ENCODE measurements at places on chromosomes 2 and 18.

GRCh38 chr2:235533616-235534385, 40.0 kb downstream of the AGAP1 start:
- DNase-seq = no peak

- no peak for DNase-seq
Measured at GRCh38 chr2:24153478-24153877, 21.4 kb upstream of the FAM228A start.

DNA sequence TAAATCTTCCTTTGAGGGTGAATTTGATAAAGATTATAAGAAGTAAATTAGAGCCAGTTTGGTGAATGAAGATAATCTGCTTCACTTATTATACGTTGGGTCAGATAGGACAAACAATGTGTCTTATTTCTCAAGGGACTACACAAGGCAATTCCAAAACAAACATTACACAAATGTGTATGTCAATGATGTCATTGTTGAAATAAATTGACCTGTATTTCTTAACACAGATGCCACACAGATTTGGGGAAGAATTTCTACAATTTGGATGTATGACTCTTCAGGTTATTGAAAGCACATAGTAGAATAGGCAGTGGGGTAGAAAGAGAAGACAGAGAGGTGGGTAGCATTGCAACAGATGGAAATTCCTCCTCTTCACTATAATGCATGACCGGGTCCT, 6.9 kb upstream of the CRIM1 start:
- DNase-seq = no peak

DNA sequence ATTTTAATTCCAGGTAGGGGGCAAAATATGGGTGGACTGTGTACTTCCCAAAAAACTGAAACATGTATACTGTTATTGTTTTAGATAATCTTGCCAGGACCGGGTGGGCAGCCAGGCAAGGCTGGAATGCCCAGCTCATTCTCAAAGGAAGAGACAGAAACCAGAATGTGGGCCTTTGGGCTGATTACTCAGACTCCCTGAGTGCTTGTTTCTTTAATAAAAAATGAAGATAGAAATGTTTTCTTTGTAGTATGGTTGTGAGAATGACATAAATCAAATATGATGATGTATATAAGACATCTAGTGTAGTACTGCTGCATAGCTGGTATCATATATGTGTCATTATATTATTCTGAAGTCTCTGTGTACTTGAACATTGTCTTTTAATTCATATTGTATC, 231.6 kb upstream of the NT5C1B start:
- no peak for DNase-seq

GRCh38 chr2:55948176-55948923, 24.8 kb upstream of the EFEMP1 start:
- DNase-seq = no peak

DNA sequence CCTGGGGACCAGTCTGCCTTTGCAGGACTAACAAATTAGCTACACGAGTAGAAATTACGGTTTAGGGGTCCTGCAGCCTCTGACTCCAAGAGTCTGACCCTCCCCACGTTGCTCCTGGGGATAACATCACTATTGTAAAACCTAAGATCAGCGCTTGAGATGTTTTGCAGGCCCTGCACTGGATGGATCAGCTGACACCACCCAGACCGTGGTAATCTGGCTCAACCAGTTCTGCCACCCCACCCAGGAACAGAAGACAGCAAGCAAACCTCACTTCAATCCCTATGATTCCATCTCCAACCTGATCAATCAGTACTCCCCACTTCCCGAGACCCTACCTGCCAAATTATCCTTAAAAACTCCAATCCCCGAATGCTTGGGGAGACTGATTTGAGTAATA, 31.7 kb downstream of the NGEF start:
- DNase-seq = no peak

GRCh38 chr2:150520887-150521664, 33.6 kb upstream of the RND3 start:
- peak; percentile 68 for DNase-seq

GRCh38 chr2:132009874-132010521, 151.8 kb downstream of the ANKRD30BL start:
- DNase-seq = no peak

DNA sequence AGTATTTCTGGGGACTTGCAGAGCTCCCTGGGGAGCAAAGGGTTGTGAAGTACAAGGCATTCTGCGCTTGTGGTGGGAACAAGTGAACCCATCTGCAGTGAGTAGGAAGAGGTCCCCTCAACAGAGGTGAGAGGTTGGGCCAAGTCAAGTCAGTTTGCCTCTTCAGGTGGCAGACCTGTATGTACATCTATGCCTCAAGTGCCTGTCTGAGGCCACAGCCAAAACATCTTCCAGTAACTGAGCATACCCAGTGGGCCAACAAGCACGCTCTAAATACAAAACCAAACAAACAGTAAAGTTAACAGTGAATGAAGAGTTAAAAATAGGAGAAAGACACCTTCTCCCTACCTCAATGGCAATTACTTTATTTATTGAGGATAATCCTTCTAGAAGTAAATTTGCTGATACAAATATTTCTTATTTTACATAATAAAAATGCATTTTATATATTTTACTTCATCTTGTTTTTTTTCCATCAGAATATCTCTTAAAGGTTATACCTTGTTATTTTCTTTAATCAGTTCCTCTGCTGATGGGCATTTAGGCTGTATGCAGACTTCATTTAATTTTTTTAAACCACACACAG, 2.5 kb downstream of the GYPC start:
- DNase-seq = no peak

- DNase-seq = peak; percentile 49
Measured at GRCh38 chr2:102967451-102967850, 205.6 kb downstream of the TMEM182 start.

DNA sequence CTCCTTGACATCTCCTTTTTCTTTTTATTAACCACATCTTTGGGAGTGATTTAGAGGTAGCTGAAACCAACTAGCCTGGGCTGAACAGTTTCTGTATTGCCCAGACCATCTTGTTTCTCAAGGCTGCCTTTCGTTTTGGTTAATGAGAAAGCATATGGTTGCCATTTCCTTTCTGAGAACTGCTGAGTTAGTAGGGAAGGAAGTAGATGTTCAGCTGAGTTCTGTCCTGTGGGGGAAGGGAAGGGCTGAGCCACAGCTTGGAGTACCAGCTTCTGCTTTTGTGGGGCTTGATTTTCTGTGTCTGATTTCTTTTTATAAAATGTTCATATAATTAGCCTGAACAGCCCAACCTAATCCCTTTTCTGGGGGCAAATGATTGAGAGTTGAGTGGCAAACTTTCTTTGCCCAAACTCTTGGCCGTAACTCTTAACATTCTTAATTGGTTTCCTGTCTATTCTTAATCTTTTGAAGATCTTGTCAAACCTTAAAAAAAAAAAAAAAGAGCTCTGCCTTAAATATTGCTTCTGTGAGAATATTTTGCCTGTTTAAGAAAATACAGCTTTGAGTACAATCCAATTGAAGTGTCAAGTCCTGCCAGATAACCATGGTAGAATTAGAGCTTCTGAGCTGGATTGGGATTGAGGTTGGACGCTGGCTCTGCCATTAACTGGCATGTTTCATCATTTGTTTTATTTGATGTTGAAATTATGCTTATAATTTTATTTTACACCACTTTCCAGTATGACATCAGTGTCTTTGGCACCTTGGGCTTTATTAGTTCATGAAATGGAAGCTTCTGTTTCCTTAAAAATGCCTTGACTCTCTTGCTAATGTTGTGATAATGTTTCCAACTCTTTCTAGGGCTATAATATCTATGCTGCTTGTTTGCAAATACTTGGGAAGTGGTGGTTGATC, 1.9 kb upstream of the NABP1 start:
- no peak for DNase-seq

- DNase-seq = no peak
Measured at GRCh38 chr2:241248289-241248688, 59.8 kb downstream of the ANO7 start.

DNA sequence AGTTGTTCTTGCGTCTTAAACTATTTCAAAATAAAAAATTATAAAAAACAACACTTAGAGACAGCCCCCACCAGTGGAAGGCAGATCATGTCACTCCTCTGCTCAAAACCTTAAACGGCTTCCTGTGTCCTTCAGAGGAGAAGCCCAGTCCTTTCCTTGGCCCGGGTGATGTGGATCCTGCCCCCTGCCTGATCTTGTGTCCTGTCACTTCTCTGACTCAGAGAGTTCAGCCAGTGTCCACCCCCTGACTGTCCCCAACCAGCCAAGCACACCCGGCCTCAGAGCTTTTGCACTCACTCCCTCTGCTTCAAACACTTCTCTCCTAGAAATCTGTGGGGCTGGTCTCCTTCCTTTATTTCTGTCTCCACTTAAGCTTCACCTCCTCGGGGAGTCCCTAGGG, 35.4 kb downstream of the TOGARAM2 start:
- DNase-seq = no peak

DNA sequence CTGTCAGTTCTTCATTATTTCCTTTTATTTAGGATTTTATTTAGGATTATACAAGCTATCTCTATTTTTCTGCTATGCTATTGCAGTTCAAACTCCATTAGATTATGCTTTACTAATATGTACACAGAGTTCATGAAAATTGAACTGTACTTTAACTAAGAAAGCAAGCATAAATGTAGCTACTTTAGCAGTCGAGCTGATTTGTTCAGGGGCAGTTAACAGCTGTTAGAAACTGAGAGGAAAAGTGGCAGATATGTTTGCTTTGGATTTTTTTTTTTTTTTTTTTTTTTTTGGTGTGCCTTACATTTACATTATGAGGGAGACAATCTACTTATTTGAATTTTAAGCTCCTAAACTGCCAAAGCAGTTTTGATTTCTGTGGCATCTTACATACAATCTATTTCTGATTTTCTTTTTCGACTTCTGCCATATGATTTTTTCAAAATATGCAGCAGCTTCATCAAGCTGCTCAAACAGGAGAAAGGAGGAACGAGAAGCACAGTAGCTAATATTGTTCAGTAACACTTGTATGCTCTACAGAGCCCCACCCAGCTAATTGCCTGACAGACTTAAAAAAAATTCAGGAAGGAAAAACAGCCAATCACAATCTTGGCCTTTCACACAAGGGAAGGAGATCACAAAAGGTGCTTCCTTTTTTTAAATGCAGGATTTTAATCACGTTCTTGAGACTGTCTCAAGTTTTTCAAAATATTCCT, 233.4 kb upstream of the SIX3 start:
- DNase-seq = no peak

DNA sequence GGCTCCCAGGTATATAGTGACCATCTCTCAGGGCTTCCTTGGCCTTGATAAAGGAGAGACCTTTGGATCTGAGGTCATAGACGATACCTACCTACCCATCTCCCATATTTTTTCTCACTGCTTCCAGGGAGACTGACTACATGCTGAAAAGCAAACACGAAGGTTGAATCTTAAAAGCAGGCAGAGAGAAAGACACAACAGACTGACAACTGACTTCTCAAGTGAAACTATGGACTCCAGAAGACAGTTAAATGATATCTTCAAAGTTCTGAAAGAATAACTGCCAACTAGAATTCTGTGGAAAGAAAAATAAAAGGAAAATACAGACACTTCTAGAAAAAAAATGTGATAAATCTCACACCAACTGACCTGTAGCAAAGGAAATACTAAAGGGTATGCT, 76.5 kb upstream of the HAAO start:
- DNase-seq = no peak

DNA sequence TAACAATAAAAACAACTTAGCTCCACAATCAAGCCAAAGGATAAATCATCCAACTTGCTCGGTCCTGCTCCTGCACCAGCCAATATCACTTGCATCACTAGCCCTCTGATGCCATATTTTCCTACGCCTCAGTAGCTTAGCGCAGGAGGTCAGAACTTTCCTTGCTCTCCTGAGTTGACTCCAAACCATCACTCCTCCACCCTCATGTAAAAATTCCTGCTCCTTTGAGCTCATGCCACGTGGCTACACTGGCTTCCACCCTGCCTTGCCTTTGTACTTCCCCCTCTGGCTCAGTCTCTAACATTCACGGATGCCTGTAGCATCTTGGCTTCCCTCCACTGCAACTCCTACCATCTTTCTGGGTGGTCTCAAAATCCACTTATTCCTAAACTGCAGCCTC, 25.2 kb downstream of the AAK1 start:
- no peak for DNase-seq

GRCh38 chr2:199883474-199884212, 27.4 kb upstream of the C2orf69 start:
- DNase-seq = no peak

DNA sequence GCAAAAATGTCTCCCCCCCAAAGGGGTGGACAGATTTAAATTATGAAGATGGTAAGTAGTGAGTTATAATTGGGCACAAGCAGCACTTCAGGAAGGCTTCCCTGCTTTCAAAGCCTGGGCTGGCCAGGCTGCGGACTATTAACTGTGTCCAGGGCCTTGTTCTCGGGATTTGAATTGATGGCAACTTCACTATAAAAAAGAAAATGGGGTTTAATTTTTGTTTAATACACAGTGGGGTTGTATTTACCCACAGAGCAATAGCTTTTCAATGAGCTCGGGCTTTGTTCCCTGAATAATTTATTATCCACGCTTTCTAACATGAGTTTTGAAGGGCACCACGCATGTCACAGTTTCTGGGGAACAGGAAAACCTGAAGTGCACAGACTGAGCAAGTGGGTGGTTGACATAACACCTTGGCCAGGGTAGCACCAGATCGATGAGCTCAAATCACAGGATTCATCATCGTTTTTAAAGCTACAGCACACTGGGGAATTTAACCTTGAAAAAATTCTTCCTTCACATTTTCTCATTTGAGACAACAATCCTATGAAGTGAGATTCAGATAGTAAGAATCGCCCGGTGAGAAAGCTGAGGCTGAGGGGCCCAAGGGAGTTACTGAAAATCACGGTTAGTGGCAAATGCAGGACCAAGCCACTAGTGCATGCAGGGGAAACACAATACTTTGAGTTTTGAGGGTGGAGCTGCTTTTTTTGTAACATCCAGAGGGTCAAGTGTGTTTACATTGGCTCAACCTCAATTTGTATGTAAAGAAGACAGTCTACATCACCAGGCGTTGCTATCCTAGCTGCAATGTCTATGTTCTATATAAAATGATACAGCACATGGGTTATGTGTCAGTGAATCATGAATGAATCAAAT, 28.9 kb upstream of the LMAN1 start:
- DNase-seq = no peak

DNA sequence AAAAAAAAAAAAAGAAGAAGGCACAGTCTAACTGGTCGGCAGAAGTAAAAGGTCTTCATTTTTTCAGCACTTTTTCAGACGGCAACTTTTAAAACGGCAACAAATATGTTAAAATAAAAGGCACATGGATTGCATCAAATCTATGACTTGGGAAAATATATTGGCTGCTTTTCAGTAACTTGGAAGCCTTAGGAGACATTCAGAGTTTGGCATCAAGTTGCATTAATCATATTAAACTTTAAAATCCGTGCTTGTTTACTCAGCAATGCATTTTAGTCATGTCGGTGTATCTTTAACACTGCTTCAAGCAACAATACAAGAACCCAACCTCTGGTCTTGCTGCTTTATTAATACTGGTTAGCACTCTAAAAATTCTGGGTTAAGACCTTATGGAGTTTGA, 111.1 kb downstream of the MEP1B start:
- DNase-seq = no peak

- DNase-seq = peak; percentile 60
Measured at GRCh38 chr2:40200366-40200915, 251.4 kb downstream of the SLC8A1 start.

DNA sequence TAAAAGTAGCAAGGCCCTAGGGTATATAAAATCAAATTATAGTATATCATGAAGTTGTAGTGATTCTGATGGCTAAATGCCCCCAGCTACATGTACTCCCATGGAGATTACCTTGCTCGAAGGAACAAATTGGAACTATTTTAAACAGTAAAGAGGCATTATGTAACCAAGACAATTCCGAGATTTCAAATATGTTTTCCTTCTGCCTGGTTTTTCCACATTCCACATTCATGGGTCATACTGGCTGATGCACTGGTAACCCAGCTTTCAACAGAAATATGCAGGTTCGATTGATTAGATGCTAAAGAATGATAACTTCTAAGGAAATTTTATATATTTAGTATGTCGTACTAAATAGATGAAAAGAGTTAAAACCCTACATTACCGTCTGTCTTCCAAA, 62.3 kb upstream of the MGAT4A start:
- no peak for DNase-seq
